Stimulated activated CD8-positive, alpha-beta memory T cell treated with anti-CD3 and anti-CD28 coated beads, Interleukin-7, amount 100 ng/mL, for 1 hour (primary cell): ENCODE measurements at places on chromosomes 16 and 17.

DNA sequence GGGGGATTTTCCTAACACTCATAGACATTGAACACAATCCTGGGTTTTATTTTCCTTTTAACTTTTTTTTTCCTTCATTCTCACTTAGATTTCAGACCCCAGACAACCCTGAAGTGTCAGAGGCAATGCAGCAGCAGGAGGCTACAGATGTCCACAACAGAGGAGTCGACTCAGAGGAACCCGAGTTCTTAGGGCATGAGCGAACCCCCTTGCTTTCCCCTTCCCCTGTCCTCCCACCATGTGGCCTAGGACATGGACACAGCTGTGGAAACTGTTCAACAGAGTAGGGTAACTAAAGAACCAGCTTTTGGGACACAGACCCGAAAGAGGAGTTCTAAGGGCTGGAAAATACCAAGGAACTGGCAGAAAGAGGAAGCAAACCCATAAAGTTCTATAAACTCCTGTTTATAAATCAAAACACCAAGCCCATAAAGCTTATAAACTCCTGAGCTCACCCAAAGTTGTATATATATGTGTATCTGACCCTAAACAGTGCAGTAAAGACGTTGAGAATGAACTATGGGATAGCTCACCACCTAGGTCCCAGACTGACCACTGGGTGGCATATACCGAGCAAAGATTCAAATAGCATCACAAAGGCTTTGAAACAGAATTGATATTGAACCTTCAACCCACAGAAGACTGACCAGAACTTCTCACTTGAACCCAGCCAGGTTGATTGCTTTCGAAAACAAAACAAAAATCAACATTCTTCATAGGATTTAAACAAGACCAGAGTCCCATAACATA is 33.9 kb downstream of the CMTM4 start:
- DNase-seq = no peak

DNA sequence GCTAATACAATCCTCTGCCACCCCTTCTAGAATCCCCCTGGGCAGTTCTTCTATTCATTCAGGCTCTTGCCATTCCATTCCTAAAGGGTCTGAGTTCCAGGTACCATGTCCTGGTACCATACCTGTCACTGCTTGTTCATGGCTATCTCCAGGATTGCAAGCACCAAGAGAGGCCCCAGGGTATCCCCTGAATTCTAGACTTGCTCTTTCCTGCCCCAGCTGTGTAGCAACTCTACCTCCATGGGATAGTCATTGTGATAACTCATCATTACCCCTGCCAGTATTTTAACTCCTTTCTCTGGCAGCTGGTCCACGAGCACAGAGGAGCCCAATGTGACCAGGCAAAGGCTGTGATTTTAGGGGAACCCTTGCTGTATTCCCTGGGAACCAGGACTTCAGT is 143.7 kb upstream of the CDH5 start:
- no peak for DNase-seq

GRCh38 chr17:10661437-10661836 is 4.3 kb upstream of the MYH3 start:
- DNase-seq = no peak

GRCh38 chr17:78774956-78775571 is 7.0 kb downstream of the CYTH1 start:
- no peak for DNase-seq

- DNase-seq = peak; percentile 60
Observed at GRCh38 chr17:40559954-40560591, 5.2 kb downstream of the CCR7 start.

DNA sequence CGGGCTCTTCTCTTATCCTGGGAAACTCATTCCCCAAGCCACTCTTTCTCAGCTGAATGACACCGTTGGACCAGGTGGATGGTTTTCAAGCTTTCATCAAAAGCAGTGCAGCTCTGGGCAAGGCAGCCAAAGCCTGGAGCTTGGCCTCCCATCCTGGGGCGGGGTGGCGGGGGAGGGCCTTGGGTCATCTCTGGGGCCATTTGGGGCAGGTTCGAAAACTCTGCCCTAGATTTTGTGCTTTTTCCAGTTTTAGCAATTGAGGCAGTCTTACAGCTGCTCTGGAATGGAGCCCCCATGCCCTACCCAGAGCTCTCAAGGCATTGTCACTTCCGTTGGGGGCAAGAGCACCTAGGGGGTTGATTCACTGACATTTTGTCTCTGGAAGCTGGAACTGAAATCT is 9.1 kb downstream of the MPRIP start:
- no peak for DNase-seq

DNA sequence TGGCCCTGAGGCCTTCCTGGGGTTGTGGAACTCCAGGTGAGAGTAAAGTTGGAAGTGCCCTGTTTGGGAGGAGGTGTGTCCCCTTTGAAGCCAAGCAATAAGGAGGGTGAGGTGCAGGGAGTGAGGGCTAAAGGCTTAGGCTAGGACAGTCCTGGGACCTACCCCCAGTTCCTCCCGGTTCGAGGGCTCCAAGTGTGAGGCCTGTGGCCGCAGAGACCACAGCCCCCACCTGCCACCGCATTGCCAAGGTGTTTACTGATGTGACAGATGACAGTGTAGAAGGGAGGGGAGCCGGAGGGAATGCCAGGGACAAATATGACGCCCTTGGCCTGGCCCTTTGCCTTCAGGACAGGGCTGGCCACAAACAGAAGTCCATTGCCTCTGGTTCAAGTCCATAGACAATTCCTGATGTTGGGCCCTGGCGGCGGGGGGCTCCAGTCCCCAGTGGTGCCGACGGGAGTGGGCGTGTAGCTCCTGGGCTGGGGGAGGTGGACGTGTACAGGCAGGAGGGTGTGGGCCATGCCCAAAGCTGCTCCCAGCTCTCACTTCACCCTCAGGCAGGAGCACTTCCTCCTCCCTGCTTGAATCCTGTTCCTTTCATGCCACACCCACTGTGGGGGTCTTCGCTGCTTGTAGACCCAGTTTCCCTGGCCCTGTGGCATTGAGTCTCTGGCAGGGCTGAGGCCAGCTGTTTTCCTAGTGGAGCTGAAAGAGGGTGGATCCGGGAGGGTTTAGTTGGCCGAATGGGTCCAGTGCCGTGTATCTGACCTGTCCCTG is 3.2 kb downstream of the ADORA2B start:
- DNase-seq = no peak

DNA sequence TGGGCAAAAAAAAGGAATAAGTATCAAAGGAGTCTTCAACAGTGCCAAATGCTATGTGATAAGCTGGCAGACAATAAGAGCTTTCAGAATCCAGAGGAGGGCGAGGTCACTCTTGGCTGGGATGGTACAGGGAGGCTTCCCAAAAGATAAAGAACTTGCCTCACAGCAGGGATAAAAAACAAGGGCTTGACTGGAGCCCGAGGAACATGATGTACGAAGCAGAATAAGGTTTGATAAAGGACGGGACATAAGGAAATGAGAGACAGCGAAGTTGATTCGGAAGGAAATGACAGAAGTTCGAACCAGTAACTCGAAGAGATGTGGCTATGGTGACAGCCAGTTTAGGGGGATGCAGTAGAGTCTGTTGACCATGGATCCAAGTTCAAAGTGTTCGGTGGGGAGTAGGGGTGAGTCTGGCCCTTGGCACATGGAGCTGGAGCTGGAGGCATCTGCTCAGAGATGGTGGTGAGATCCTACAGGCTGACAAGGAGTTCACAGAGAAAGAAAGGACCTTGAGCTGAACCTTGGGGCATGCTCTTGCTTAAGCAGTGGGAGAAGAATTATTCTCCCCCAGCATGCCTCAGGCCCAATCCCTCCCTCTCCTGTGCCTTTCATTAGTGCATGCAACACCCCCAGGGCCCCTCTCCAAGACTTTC is 137.6 kb upstream of the RCVRN start:
- no peak for DNase-seq

GRCh38 chr16:31200821-31201568 is 1.6 kb downstream of the PYCARD start:
- no peak for DNase-seq

DNA sequence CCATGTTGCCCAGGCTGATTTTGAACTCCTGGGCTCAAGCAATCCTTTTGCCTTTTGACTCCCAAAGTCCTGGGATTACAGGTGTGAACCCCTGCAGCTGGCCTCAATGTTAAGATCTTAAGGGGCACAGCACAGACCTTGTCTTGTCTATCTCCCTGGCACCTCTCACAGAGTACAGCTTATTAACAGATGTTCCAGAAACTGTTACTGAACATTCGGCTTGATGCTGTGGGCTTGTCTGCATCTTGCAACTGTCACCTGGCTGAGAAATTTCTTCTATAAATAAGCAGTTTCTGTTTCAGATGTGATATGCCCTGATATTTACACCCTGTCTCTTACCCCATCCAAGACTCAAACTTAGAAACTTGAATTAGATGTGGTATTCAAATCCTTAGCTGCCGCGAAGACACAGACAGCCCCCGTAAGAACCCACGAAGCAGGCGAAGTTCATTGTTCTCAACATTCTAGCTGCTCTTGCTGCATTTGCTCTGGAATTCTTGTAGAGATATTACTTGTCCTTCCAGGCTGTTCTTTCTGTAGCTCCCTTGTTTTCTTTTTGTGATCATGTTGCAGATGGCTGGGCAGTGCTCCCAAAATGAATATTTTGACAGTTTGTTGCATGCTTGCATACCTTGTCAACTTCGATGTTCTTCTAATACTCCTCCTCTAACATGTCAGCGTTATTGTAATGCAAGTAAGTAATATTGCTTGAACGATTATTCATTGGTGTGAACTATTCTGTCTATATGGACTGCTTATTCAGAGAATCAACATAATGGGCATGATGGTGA is at the start of gene TNFRSF17:
TNFRSF17 (plus strand) TSS at position 450 of the 791 bp plus-strand sequence; CDS start at position 565, 115 bp downstream.
- no peak for DNase-seq

- no peak for DNase-seq
Observed at GRCh38 chr17:51761105-51761504, 397.4 kb downstream of the CA10 start.

DNA sequence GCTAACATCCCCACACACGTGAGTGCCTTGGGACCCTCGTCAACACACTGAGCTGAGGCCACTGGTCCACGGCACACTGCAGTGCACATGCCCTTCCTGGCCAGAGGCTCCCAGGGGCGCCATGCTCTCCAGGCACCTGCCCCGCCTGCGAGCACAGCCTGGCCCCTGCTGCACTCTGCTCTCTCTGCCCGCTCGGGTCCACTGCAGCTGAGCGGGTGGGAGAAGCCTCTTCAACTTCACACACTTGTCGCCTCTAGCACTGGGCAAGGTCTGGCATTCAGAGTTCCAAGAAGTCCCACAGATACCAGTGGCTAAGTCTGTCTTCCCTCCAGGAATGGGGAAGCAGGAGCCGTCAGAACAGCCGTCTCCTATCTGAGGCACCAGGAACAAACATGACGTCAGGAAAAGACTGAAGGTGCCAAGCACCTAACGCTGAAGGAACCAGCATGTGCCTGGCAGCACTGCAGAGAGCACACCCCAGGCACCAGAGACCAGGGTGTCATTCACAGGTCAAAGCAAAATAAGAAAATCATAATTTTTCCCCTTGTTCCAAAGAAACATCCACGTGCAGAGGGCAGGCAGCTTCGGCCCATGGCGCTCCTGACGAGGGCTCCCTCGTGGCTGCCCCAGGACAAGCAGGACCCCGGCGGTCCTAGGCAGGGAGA is 82.9 kb downstream of the ZNF778 start:
- DNase-seq = no peak

DNA sequence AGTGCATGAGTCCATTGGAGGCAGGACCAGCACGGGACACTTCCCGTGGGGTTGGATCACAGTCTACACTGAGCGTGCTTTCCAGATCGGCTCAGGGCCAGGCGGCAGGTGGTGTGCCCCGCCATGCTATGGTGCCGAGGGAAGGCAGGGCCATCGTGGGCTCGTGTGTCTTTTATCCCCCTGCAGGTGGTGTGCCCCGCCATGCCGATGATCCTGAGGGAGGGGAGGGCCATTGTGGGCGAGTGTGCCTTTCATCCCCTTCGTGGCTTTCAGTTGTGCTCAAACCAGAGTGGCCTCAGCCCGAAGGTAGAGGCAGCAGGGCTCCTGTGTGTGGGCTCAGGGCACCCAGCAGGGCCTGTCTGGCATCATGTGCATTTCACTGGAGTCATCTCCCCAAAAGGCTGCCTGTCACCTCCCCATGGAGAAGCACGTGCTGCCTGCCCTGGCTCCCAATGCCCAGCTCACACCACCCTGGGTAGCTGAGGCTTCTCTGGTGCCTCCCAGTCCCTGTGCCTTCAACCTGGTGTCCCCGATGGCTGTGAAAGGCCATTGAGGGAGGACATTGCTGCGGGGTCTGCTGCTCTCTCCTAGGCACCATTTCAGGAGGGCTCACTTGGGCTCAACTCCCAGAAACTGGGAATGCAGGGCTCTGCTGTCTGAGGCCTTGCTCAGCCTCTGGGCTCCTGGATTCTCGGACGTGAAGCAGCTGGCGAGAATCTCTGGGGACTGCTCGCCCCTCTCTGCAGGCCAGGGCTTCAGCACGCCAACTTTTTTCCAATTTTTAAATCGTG is 207.6 kb downstream of the NPIPB11 start:
- DNase-seq = no peak

DNA sequence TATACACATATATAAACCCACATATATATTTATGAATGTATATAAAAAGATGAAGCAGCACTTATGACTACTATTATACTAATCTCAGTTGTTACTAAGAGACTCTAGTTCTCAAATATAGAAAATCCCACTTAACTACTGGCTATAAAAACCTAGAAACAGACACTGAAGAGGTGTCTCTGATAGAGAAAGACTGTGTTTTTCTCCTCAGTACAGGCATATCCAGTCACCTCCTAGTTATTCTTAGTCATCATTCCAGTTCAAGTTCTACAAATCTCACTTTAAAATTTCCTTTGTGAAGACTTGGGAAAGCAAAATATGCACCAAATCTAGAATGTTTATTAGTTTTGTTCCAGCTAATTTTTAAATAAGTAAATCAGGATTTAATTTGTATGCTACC is 93.9 kb downstream of the STH start:
- DNase-seq = no peak

DNA sequence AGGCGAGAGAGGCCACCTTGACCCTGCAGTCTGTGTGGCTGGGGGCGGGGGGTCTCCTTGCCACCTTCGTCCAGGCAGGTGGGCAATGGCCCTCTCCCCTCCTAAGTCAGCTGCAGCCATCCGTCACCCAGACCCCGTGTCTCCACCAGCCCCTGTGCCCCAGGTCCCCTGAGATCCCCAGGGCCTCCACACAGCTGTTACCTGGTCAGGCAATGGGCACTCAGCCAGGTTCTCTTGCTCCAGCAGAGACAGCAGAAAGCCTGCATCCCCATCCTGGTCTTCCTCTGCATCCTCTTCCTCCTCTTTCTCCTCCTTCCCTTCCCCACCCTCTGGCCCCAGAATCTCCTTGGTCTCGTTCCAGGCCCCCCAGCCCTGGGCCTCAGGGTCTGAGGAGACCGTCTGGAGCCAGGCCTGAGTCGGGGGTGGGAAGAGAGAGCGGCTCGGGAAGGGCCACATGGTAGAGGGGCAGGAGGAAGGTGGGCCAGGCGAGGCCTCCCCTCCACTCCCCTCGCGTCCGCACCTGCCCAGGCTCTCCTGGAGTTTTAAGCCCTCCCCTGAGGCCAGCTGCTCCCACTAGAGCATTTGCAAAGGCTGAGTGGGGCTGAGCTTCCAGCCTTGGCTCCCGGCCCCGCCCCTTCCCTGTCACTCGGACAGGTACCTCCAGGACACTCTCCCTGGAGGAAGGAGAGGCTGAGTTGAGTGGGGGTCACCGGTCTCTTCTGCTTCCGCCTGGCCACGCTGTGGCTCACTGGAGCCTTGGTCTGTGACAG is at the start of gene PABPN1L:
PABPN1L (minus strand) TSS at position 510 of the 770 bp plus-strand sequence; CDS start at position 456, 54 bp downstream.
- no peak for DNase-seq

GRCh38 chr16:70018254-70018653 is 67.1 kb downstream of the CLEC18A start:
- DNase-seq = no peak
